ENCODE measurements at places on chromosomes 16 and 17.

GRCh38 chr16:24138024-24138423, 118.1 kb upstream of the CACNG3 start:
- no peak for DNase-seq
- no peaks in the 10 kb centered on the region for H3K36me3 ChIP-seq
- H3K4me1 ChIP-seq: no peaks in the 10 kb centered on the region
- H3K27ac ChIP-seq: no peak overlapping the region

GRCh38 chr17:56970974-56971373, 7.0 kb upstream of the SCPEP1 start:
- H3K4me3 ChIP-seq: no peak overlapping the region
- no peaks in the 10 kb centered on the region for H3K36me3 ChIP-seq
- H3K27me3 ChIP-seq: no peaks in the 10 kb centered on the region
- DNase-seq: no peak

DNA sequence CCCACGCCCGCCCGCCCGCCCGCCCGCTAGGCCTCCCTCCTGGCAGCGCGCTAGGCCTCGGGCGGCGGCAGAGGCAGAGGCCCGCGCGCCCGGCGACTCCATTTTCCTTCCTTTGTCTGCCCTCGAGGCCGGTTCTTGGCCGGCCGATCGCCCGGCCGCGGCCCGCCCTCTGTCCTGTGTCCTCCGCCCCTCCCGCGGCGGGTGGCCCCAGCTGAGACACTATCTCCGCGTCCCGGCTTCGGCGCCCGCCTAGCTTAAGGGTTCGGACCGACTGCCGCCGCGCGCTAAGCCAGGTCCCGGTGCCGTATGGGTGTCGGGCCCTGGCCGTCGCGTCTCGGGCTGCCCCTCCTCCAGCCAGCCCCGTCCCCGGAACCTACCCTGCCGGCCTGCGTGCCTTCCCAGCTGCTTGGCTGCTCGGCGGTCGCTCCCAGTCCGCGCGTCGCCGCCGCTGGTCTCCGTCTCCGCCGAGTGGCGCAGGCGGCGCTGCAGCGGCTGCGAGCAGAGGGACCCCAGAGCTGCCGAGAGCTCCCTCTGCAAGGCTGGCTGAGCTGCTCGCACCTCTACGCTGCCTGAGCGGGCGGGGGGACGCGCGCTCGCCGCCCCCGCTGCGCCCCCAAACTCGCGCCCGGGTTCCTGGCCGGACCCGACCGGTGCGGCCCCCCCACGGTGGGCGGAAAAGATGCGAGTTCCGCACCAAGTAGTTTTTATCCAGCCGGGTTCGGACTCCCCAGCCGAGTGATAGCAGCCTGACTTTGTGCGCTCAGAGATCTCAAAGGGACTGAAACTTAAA, 787 bp downstream of the CTCF start:
- H3K4me3 ChIP-seq: peak overlapping the region; percentile 82
- H3K27ac ChIP-seq: peak overlapping the region; percentile 99
- H3K27me3 ChIP-seq: no peaks in the 10 kb centered on the region
- H3K36me3 ChIP-seq: no peaks in the 10 kb centered on the region
- peaks cover 15% of the 10 kb centered on the region for H3K4me1 ChIP-seq

- no peak for DNase-seq
- H3K36me3 ChIP-seq: peaks cover 32% of the 10 kb centered on the region
- no peaks in the 10 kb centered on the region for H3K27me3 ChIP-seq
- no peak overlapping the region for H3K4me3 ChIP-seq
- no peak overlapping the region for H3K27ac ChIP-seq
These were observed 2.9 kb downstream of the MRPL28 start for GRCh38 chr16:367333-367903.

DNA sequence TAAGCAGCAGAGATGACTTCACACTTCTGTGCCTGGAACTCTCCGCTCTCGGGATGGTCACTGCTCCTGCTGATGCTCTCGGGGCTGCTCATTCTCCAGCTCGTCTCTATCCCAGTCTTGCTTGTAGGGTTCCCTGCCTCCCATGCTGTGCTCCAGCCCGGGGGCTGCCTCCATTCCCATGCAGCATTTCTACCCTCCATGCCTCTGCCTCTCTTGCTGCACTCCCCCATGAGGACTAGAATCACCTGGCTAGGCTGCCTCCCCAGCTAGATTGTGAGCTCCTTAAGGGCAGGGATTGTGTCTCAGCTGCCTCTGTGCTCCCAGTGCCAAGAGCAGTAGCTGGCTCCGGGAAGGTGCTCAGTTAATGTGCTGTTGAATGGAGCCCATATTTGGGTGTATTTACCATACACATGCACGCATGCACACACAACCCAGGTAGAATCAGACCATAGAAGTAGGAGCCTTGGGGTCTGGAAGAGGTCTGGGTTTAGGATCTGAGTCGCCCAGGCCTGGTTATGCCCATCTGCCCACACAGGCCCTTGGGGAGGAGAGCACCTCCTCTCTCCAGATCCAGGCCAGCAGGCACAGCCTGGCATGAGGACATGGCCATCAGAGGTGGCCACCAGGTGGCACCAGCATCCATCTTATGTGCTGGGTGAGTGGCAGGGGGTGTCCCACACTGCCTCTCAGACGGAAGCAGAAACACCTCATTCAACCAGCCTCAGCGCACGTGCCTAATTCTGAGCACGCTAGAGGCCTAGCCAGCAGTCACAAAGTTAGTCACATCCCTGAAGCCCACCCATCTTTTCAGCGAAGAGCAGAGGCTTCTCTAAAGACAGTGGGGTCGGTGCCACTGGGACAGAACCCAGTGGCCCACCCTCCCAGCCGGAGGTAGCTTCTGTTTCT, 9.3 kb downstream of the GIT1 start:
- H3K4me3 ChIP-seq: no peak overlapping the region
- H3K4me1 ChIP-seq: peaks cover 25% of the 10 kb centered on the region
- H3K27ac ChIP-seq: no peak overlapping the region
- H3K36me3 ChIP-seq: peaks cover 20% of the 10 kb centered on the region

DNA sequence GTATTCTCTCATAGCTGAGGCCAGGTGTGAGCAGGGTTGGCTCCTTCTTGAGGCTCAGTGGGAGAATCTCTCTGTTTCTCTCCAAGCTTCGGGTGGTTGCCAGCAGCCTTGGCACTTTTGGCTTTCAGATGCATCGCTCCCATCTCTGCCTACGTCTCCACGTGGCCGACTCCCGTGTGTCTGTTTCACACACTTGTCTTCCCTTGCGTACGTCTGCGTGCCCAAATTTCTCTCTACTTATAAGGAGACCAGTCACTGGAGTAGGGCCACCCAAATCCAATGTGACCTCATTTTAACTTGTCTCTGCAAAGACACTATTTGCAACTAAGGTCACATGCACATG, 14.7 kb downstream of the OSBPL7 start:
- no peak overlapping the region for H3K27ac ChIP-seq
- peaks cover 30% of the 10 kb centered on the region for H3K4me1 ChIP-seq
- H3K4me3 ChIP-seq: no peak overlapping the region
- H3K36me3 ChIP-seq: peaks cover 22% of the 10 kb centered on the region
- H3K27me3 ChIP-seq: no peaks in the 10 kb centered on the region

GRCh38 chr16:49453983-49454382, 80.4 kb downstream of the C16orf78 start:
- no peaks in the 10 kb centered on the region for H3K27me3 ChIP-seq
- H3K27ac ChIP-seq: no peak overlapping the region
- no peak for DNase-seq
- H3K36me3 ChIP-seq: no peaks in the 10 kb centered on the region
- H3K4me3 ChIP-seq: no peak overlapping the region

DNA sequence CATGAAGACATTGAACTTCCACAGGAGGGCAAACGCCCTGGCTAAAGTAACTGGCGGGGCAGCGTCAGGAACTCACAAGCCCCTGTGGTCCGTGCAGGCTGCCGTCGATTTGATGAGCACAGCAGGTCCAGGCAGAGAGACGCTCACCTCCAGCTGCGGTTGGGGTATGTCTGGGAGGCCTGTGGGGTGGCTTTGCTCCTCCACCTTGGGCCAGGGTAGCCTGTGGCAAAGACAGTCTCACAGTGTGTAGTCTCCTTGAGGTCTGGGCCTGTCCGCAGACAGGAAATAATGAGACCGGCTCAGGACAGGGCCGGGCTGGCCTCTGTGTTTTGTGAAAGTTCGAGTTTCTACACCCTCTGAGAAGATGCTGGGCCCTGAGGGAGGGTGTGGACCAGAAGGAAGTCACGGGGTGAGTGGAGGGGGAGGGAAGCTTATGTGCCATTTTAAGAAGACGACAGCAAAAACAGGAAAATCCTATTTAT, 103.3 kb downstream of the METRNL start:
- no peak for DNase-seq
- H3K4me1 ChIP-seq: peaks cover 35% of the 10 kb centered on the region
- H3K36me3 ChIP-seq: no peaks in the 10 kb centered on the region
- no peak overlapping the region for H3K4me3 ChIP-seq

DNA sequence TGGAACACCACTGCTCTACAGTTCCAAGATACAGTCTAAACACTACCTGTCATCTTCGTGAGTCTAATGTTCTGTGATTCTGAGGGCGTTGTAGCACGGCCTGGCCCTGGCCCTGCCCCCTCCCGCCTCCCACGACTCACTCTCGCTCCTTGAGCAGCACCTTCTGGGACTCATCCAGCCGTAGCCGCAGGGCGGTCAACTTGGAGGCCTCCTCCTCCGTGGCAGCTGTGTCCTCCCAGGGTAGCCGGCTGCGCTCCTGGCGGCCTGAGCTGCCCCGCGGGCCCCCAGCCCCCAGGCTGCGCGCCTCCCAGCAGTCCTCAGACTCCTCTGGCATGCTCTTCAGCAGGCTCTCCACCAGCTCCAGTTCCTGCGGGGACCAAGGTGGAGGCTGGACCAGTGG, 10.6 kb downstream of the CCDC102A start:
- no peak for DNase-seq
- no peak overlapping the region for H3K4me3 ChIP-seq
- peaks cover 2% of the 10 kb centered on the region for H3K4me1 ChIP-seq
- H3K27me3 ChIP-seq: no peaks in the 10 kb centered on the region
- H3K36me3 ChIP-seq: peaks cover 19% of the 10 kb centered on the region

DNA sequence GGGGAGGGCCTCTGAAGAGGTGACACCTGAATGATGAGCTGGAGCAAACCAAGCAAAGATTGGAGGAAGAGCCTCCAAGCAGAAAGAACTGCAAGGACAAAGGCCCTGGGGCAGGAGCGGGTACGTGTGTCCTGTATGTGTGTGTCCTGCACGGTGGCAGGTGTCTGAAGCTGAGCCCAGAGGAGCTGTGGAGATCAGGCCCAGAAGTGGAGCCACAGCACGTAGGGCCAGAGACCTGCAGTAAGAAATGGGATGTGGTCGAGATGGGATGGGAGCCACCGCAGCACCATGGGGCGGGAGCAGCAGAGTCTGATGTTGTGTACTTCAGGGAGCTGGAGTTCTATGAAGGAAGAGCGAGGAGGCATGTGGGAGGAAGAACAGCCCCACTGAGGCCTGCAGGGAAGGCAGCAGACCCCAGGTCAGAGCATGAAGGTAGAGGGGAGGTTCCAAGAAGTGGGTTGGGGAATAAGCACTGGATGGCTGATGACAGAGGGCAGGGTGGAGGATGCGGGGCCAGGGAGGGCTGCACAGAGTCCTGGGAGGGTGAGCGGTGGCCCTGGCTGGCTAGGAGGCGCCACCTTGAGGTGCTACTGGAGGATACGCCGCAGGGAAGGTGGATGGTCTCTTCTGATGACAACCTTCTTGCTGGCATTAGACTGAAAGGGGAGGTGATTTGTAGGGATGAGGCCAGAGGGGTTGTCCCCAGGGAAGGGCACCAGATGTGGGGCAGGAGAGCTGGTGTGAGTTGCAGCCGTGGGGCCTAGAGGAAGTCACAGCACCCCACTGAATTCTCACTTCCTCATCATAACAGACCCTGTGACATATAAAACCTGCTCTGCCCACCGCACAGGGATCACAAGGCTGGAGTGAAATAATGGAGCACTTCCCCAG, 10.6 kb upstream of the CETP start:
- DNase-seq: no peak
- no peaks in the 10 kb centered on the region for H3K27me3 ChIP-seq
- H3K27ac ChIP-seq: no peak overlapping the region
- no peak overlapping the region for H3K4me3 ChIP-seq

DNA sequence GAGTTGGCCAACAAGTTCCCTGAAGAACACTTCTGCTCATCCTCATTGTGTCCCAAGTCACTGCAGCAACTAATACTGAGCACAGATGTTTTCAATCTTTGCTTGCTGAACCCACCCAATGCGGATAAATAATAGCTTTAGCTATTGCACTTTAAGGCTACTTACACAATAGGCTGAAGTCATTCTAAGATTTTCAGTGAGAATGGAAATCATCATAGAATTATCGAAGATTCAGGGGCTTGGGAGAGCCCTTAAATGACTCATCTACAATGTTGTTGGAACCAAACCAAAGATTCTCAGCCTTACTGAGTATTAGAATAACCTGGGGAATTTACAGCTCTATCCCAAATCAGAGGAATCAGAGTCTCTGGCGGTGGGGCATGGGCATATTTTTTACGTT, 51.2 kb downstream of the SYCE1L start:
- H3K4me1 ChIP-seq: no peaks in the 10 kb centered on the region
- no peaks in the 10 kb centered on the region for H3K27me3 ChIP-seq
- H3K36me3 ChIP-seq: no peaks in the 10 kb centered on the region
- no peak overlapping the region for H3K27ac ChIP-seq
- no peak overlapping the region for H3K4me3 ChIP-seq

- no peaks in the 10 kb centered on the region for H3K36me3 ChIP-seq
- H3K27ac ChIP-seq: peak overlapping the region; percentile 68
- peak overlapping the region; percentile 40 for H3K4me3 ChIP-seq
These were observed 28.0 kb downstream of the ZNF423 start for GRCh38 chr16:49827805-49828438.

DNA sequence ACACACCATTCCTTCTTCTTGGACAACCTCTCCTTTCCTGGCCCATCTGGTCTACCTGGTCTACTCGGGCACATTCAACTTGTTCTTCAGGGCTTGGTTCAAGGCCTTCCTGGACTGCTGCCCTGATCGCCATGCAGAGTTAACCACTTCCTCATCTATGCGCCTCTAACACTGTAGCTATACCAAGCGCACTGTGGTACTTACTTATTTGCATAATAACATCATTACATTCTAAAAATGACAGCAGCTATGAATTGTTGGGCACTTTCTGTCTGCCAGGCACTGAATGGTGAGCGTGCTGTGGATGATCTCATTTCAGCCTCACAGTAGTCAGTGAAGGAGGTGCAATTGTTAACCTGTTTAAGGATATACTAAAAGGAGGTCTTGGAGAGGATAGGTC, 66.9 kb upstream of the SDK2 start:
- no peak for DNase-seq
- no peak overlapping the region for H3K27ac ChIP-seq
- H3K4me1 ChIP-seq: no peaks in the 10 kb centered on the region
- H3K36me3 ChIP-seq: no peaks in the 10 kb centered on the region
- H3K27me3 ChIP-seq: no peaks in the 10 kb centered on the region

DNA sequence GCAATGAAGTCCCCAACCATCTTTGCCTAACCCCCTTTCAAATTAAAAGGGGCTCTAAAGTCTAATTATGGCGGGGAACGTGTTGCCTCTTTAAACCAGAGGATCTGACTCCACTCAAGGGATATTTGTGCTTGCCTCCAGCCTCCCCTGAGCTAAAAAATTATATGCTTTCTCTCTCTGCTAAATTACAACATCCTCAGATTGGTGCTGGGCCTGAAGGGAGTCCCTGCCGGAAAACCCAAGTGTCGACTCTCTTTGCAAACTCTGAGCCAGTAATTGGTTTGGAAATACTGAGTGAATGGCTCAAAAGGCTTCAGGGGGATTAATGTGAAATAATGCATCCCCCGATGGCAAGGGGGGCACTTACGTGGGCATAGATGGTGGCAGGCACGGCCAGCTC, 208.5 kb upstream of the TNRC6C start:
- DNase-seq: no peak
- H3K4me1 ChIP-seq: no peaks in the 10 kb centered on the region
- H3K27me3 ChIP-seq: no peaks in the 10 kb centered on the region
- H3K27ac ChIP-seq: no peak overlapping the region
- H3K36me3 ChIP-seq: no peaks in the 10 kb centered on the region

GRCh38 chr17:61927208-61928100, at the start of gene INTS2:
INTS2 (minus strand) TSS chr17:61927982; CDS start chr17:61926644, 1,338 bp downstream.
- DNase-seq: peak; percentile 93
- H3K4me3 ChIP-seq: peak within 1 kb of the TSS; percentile 89
- no peaks in the 10 kb centered on the region for H3K36me3 ChIP-seq
- H3K27ac ChIP-seq: peak within 1 kb of the TSS; percentile 93
- no peaks in the 10 kb centered on the region for H3K27me3 ChIP-seq
- peaks cover 3% of the 10 kb centered on the region for H3K4me1 ChIP-seq
